Stimulated activated CD4-positive, alpha-beta T cell treated with anti-CD3 and anti-CD28 coated beads, TNF-alpha, amount 100 ng/mL, for 4 hours (primary cell): ENCODE measurements at places on chromosomes 3 and 15.

- DNase-seq, result peak; percentile 13
Observed at GRCh38 chr3:156674911-156675829, 780 bp downstream of the TIPARP start.

DNA sequence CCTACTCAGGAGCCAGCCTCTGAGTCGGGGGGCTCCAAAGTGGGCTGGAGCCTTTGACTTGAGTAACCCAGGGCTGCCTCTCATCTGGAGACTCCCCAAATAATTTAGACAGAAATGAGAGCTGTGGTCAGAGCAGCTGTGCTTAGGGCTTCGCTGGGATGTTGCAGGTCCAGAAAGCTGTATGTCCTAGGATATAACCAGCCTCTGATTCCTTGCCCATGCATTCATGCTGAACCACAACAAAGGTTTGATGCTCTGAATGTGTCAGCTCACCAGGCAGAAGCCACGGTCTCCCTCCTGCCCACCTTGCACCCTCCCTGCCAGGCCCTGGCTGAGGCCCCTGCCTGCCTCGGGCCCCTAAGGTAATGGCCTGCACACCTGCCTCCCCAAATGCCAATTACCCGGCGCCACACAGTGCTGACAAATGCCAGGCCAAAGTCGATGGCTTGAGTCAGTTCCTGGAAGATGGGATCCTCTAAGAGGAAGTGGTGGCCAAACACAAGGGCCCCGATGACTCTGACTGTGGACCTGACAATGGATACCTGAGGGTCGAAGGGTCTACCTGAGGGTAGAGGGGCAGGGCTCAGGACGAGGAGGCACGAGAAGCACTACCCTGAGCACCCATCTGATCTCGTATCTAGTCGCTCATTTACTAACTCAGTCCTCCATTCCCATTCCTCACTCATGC, 21.7 kb upstream of the PARL start:
- DNase-seq, result no peak

- DNase-seq, result no peak
Observed at GRCh38 chr3:29594261-29594660, 313.4 kb downstream of the RBMS3 start.

DNA sequence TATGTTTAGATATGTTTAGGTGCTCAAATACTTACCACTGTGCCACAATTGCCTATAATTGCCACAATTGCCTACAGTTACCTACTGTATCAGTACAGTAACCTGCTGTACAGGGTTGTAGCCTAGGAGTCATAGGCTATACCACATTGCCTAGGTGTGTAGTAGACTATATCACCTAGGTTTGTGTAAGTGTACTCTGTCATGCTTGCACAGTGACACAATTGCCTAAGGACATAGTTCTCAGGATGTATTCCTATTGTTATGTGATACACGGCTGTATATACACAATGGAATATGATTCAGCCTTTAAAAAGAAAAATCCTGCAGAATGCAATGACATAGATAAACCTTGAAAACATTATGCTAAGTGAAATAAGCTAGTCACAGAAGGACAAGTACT, 264.8 kb downstream of the RAP2B start:
- DNase-seq, result no peak

DNA sequence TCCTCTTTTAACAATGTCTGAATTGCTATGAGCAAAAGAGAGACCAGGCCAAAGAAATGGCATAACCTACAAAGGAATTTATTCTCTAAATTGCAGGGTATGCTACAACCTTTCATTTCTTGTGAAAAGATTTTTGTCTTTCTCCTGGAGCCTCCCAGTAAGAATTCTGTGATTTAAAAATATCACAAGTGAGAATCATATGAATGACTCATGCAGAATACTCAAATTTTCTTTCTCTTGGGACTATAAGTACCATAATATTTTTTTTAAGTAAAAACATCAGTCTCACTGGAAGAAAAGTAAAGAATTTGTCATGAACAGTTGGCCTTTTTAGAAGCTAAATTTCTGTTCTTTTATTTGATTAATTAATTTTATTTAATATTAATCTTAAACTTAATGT, 26.3 kb downstream of the SYNPR start:
- DNase-seq, result no peak

GRCh38 chr15:39783244-39783820, 691 bp upstream of the FSIP1 start:
- no peak for DNase-seq

- DNase-seq, result no peak
Observed at GRCh38 chr15:92392462-92392861, 1.2 kb upstream of the ST8SIA2 start.

GRCh38 chr3:119933207-119933606, 151.3 kb downstream of the NR1I2 start:
- no peak for DNase-seq

DNA sequence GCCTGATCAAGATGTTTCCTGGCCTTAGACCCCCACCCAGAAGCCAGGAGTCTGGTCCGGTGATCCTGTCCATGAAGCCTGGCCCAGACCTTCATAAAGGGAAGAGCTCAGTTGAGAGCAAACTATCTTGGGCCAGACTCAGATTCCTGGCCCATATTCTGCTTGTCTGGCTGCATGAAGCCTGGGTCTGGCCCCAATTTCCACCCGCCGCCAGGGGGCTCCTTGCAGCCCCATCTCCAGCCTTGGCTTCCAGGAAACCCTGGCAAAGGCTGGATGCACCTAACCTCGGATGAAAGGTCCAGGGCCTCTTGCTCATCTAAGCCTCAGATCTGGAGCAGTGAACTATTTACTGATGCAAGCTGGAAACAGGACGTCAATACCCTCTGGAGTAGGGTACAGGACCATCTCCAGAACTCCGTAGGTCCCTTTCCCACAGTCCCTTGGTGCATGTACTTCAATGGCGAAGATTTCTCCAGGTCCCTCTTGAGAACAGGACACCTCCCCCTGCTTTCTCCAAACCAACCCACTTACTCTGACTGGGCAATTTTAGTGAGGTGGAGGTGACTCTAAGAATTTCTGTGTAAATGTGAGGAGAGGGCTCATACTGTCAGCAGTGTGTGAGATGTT, 5.6 kb downstream of the FOXL2 start:
- no peak for DNase-seq

DNA sequence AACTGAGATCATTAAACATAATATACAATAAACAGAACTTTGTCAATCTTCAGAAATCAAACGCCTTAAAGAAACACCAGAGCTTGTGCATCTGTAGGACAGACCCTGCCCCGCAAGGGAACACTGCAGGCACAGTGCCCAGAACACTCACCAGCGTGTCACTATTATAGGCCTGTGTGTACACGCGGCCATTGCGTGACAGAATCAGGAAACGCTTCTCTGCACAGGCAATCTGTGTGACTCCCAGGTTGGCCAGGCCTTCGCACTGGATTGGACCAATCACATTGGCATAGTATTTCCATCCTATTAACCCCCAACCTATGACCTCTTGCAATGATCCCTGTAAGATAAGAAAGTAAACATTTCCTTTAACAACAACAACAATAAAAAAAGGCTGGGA, 52.9 kb downstream of the HERC2 start:
- DNase-seq, result no peak

- no peak for DNase-seq
Observed at GRCh38 chr3:61669668-61670299, 108.4 kb downstream of the PTPRG start.

- DNase-seq, result no peak
Observed at GRCh38 chr15:34808016-34808415, 12.7 kb upstream of the ACTC1 start.

- DNase-seq, result no peak
Observed at GRCh38 chr3:194843556-194843955, 157.9 kb downstream of the FAM43A start.

DNA sequence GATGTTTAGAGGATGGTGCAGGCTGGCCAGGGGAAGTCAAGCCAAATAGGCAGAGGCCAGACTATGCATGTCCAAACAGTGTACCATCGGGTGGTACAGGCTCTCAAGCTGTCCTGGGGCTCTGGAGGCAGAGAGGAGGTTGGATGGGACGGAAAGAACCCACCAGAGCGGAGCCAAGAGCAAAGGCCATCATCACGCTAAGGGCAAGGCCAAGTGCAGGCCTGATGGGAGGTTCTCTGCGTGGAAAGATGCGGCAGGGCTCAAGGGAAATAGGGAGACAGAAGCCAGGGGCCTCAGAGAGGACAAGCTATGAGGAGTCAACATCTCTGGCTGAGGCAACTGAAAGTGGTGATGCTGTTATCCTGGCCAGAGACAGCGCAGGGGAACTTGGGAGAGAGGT, 102.7 kb downstream of the ASB7 start:
- DNase-seq, result no peak

DNA sequence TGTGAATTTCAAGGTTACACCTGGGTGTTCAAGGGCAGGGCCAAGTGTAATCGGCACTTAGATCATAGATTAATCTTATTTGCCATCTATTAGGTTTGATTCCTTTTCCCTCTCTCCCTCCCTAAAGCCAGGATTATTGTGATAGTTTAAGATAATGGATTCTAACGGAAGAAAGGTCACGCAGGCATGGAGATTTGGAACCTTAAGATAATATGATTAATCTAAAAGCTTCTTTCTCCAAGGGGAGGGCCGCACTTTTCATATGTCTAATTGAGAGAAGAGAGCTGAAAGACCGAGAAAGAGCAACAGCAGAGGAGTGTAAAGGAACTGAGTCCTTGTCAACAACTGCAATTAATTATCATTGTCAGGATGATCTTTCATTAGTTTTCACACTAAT, 858.8 kb upstream of the NR2F2 start:
- DNase-seq, result no peak

DNA sequence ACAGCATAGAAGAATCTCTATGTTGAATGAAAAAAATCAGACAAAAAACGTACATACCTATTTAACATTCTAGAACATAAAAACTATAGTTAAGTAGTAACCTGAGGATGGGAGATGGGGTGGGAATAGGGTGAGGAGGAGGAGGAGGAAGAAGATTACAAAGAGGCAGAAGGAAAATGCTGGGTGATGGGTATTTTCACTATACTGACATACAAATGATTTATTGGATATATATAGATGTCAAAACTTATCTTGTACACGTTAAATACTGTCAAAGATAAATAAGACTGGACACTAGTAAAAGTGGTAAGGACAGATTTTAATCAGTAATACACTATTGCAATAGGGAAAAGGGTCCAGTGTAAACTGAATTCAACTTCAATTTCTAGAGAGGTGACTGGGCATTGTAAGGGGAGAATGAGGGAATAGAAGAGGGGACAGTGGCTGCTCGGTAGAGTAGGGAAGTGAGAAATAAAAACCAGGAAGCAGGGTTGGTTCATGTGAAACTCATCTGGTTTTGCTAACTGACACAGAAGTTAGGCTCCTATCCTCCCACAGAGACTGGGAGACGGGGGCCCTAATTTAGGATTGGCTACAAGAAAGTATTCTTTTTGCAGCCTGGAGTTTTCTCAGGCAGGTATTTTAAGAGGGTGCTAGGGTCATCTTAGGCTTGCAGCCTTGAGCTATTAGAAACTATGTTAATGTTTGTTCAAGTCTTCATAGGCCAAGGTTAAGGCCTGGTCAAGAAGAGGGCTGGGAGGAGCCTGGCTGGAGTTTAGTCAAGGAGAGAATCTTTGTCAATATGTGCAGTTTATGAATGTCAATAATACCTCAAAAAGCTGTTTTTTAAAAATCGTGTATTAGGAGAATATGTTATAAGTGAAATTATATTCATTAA, 15.0 kb upstream of the C15orf61 start:
- DNase-seq, result no peak

DNA sequence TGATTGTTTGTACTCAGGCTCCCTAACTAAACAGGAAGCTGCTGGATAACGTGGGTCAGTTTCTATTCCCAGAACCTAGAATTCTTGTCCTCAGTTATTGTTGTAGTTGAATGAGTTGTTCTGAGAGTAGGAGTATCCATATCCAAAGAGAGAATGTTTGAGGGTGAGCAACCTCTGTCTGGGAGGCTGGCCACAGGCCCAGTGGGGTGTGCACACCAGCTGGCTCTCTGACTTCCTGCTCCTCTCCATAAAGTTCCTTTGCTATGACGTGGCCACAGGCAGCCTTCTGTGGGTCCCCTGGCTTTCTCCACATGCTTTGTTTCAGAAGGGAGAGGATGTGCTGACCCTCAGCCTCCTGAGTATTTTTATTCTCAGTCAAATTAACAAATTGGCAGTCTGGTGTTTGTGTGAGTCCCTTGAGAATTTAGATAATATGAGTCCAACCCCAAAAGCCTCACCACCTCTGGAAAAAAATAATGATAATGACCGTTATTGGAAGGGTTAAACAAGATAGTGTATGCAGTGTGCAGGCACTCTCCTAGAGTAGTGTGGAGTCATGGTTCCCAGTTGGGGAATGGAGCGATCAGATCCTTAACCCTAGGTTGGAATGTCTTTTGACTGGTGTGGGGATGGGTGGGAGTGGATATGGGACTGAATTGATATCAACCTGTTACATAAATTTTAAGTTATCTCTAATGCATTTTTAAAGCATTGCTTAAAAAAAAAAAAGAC, 47.6 kb upstream of the MED12L start:
- DNase-seq, result no peak

DNA sequence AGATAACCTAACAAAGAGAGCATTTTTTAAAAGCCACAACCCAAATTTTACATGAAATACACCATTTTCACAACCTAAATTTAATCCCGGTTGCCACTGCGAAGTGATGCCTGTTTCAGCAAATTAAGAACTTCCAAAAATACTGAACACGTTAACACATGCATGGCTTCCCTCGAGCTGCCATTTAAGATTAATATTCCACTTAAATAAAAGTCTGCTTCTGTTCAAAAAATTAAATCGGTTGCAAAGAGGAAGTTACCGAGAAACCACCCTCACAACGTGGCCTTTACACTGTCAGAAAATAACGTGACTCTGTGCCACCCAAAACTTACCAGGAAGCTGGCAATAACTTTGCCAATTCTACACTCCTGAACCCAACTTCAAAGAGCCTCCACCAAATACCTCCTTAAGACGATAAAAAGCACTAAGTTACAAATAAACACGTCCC, 1.2 kb downstream of the TBL1XR1 start:
- no peak for DNase-seq

DNA sequence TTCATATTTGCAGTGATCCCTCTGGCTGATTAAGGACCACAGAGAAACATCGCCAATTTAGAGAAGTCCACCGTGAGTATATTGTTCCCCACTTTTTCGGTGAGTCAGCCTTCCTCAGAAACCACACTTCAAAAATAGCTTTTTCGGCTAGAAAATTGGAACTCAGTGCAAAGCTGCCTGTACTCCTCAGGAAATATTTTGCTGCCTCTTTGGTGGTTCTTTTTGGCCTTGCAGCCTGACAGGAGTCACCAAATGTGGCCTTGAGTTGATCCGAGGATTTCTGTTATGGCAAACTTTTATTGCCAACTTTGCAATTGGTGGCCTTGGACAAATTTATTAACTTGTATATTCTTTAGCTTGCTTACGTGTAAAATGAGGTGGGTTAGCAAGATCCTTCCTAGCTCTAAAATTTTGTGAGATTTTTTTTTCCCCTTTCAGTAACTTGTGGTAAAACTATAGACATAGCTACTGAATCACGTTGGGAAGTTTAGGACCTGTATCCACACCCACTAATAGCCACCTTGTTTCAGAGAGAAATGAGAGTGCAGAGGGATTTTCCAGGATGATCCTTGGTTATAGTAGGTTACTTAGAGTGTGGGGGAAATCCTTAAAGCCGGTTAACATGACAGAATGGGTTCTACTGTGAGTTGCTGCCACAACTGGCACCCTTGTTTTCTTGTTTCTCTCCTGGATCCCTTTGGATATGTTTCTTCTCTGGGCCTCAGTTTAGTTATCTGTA, 9.9 kb downstream of the ARL6IP5 start:
- no peak for DNase-seq
